Stimulated activated naive CD8-positive, alpha-beta T cell treated with anti-CD3 and anti-CD28 coated beads, Interleukin-15, Interleukin-2, amounts not matched to agents 100 U/mL and 50 U/mL, for 24 hours (primary cell): ENCODE measurements at places on chromosomes 5 and 9.

- no peak for DNase-seq
These were observed 258.2 kb upstream of the MAP3K1 start for GRCh38 chr5:56557198-56557597.

DNA sequence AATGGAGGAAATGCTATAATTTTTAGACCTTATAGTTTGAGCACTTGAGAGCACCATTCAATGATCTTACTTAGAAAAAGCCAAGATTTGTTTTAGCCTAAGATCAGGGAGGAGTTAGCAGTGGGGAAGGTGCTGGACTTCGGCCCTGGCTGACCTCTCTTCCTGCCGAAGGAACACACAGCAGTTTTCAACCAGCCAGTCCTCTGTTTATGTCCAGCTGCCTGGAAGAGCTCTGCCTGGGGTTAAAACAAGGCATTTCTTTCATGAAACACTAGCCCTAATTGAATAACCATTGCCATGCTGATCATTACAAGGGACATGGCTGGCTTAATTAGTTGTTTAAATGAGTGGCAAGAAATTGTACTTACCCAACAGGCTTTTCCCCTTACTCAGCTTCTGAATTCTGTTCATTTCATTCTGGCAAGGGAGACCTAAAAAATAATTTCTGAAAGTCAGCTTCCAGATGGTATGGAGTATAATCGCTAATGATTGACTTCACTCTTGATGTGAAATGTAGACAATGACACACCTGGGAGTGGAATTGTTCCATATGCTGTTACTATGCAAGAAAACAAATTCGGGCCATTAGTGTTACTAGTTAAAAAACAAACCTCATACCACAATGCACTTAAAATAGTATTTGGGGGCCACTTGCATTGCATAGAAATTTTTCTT is 514.2 kb downstream of the SPOCK1 start:
- no peak for DNase-seq

DNA sequence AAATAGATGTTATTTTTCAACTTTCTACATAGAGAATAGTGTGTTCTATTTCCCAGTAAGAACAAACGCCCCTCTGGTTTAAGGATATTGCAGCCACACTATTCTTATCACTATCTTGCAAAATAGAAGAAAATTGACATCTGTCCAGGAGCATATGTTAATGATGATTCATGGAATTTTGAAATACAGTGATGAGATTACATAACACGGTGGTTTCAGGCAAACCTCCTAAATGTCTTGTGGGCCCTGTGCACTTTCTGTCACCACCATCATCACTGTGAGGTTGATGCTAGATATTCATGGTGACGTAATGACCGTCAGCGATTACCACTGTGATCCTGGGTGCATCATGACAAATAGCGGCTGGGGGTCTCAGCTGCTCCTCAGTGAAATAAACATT is 48.1 kb downstream of the CFAP90 start:
- DNase-seq, result no peak

GRCh38 chr5:20618340-20618739 is 630.3 kb upstream of the CDH18 start:
- DNase-seq, result no peak

GRCh38 chr5:97101189-97101910 is 41.1 kb downstream of the LIX1 start:
- DNase-seq, result no peak

GRCh38 chr5:75460942-75461610 is 50.4 kb downstream of the CERT1 start:
- DNase-seq, result no peak

DNA sequence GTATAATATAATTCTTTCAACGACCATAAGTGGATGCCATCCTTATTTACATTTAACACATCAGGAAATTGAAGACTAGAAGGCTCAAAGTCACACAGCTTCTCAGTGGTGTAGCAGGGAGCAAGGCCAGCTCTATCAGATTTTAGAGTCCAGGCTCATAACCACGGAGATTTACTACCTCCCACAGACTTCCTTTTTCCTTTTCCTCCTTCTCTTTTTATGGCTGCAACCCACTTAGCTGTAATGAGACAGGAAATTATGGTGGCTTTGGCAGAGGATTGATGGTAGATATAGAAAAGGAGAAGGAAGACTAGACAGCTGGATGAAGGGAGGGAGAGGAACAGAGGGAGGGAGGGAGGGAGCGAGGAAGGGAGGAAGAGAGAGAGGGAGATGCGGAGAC is 47.4 kb downstream of the SPEF2 start:
- DNase-seq, result no peak

DNA sequence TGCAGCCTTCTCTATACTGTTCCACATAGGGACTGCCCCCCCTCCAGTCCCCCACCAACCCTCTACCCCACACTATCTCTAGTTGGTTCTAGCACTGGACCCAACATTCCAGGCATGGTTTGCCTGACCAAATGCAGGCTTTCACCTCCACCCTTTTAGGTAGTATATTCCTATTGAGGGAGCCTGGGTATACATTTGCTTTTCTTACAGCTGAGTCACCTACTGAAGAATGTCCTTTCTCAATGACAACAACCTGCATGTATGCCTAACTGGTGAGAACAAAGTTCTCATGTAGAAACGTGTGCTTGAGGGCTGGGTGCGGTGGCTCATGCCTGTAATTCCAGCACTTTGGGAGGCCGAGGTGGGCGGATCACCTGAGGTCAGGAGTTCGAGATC is 8.2 kb downstream of the TNIP1 start:
- no peak for DNase-seq

- DNase-seq, result no peak
These were observed 205.5 kb downstream of the NPR3 start for GRCh38 chr5:32916648-32917047.

GRCh38 chr5:90214991-90215390 is 194.6 kb downstream of the CETN3 start:
- DNase-seq, result no peak
